ENCODE measurements at places on chromosomes 13 and 19.

- DNase-seq: no peak
These were observed 84.3 kb downstream of the NUFIP1 start for GRCh38 chr13:44904967-44905366.

DNA sequence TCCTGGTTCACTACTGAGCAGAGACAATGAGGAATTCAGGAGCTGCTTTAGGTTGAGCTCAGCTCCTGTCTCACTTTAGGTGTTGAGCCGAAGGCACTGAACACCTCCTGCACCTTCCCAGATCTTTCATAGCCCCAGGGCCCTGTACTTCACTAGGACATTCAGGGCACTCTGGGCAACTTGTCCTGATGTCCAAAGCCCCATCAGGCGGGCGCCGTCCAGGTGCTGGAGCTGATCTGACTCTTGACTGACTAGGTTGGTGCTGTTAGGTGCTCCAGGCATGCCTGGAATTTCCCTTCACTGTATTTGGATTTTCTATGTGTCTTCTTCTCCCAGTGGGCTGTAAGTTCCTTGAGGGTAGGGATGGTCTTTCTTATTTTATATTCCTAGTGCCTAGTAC lies 48.4 kb upstream of the CNMD start:
- DNase-seq: no peak

GRCh38 chr13:51557438-51557837 lies 26.8 kb upstream of the WDFY2 start:
- no peak for DNase-seq

- DNase-seq: no peak
These were observed 65.4 kb downstream of the TUBGCP3 start for GRCh38 chr13:112522578-112522977.

- DNase-seq: peak; percentile 71
These were observed 67.7 kb downstream of the ALOX5AP start for GRCh38 chr13:30802953-30803478.

DNA sequence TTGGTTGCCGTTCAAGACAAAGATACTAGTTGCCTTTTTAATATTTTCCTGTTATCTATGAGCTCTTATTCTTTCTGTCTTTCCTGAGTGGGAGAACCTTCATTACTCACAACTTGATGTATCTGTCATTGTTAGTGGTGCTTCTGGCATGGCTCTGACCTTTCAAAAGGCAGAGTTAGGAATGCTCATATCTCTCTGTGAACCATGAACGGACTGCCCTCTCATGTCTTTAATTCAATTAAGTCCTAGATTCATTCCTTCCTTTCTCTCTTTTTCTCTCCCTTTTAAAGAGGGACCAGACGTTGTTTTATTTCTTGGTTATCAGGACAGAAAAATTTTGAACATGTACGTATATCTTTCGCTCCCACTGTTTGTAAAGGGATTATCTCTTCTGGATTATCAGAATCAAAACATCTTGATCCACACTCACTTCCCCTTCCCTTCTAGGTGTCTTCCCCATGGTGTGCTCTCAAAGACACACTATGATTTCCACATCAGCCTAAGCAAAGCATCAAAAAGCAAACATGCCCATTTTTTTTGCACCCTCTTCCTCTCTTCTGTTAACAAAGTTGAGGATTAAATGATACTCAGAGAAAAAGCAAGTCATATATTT lies 90.3 kb downstream of the LRCH1 start:
- DNase-seq: no peak

DNA sequence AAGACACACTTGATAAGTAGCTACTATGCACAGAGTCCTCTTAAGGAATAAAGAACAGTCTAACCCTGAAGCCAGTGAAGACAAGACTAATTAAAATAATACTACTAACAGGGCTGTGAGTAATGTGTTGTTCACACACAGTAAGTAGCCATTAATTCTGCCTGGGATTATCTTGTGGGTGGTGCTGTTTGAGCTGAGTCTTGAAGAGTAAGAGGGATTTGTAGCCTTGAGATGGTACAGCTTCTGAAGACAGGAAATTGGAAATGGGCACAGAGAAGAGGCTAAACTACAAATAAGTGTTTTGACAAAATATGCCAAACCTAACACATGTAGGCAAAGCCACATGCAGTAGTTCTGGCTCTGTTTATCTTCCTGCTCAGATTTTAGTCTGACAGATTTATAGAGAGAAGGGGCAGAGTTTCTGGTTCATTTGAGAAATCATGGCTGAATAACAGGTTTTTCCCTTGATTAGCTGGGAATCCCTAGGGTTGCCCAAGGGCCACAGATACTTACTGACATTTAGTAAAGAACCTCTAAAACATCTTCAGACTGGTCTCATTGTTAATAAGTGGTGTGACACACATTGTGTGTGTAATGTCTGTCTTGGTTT lies 38.0 kb downstream of the ITGBL1 start:
- no peak for DNase-seq

- DNase-seq: no peak
These were observed 1279.8 kb upstream of the PCDH9 start for GRCh38 chr13:68509734-68510621.

- no peak for DNase-seq
These were observed 112.6 kb downstream of the KCNRG start for GRCh38 chr13:50127726-50128291.

GRCh38 chr19:33289261-33289660 lies 13.1 kb downstream of the CEBPA start:
- DNase-seq: no peak

GRCh38 chr13:97387890-97388289 lies 46.1 kb upstream of the RAP2A start:
- no peak for DNase-seq

DNA sequence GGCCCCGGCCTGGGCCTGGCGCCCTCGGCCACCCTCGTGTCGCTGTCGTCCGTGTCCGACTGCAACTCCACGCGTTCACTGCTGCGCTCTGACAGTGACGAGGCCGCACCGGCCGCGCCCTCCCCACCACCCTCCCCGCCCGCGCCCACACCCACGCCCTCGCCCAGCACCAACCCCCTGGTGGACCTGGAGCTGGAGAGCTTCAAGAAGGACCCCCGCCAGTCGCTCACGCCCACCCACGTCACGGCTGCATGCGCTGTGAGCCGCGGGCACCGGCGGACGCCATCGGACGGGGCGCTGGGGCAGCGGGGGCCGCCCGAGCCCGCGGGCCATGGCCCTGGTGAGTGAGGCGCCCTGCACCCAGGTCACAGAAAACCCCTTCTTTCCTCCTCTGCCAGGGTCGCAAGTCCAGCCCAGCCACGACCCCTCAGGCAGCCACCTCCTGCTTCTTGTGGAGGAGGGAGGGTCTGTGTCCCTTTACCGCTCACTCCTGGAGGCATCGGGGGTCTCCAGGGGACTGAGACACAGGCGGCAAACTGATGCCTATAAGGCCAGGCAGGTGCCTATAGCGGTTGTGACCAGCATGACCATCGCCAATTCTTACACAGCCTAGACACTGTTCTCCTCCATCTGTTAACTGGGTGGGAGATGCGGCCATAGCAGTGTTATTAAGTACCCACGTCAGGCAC lies 4.2 kb downstream of the TTC9B start:
- no peak for DNase-seq

GRCh38 chr13:79196366-79196765 lies 209.7 kb downstream of the RBM26 start:
- DNase-seq: no peak

DNA sequence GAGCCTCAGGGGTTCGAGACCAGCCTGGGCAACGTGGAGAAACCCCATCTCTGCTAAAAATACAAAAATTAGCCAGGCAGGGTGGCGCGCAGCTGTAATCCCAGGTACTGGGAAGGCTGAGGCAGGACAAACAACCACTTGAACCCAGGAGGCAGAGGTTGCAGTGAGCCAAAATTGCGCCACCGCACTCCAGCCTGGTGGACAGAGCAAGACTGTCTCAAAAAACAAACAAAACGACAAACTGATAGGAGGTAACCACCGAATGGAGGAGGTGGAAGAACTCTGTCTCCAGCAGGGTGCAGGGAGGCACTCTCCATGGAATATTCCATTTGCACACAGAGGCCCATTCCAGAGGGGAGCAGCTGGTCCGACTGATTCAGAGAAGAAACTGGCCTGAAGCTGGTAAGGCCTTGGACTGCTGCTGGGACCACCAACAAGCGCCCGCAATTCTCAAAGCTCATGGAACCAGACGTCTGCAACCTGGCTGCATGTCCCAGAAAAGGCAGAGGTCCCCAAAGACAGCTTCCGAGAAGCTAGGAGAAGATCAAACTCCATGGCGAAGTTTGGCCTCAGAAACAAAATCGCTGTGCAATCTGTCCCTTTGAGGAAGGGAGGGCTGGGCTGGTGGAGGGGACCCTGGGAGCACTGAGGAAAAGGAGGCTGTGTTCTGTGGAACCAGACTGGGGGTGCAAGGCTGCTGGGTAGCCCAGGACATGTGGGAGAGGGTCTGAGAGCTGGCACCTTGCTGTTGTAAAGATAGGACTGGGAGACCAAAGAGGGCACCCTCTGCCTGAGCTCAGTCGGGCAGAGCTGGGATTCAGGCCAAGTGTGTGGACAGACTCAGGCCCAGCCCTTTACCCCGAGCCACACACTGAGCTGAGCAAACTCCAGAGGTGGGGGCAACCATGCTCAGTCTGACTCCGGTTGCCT lies 35.2 kb downstream of the SLC25A42 start:
- DNase-seq: no peak

- DNase-seq: no peak
These were observed 326.1 kb upstream of the TSHZ3 start for GRCh38 chr19:31675193-31675913.

- DNase-seq: no peak
These were observed 15.3 kb downstream of the DYRK1B start for GRCh38 chr19:39818626-39819097.

DNA sequence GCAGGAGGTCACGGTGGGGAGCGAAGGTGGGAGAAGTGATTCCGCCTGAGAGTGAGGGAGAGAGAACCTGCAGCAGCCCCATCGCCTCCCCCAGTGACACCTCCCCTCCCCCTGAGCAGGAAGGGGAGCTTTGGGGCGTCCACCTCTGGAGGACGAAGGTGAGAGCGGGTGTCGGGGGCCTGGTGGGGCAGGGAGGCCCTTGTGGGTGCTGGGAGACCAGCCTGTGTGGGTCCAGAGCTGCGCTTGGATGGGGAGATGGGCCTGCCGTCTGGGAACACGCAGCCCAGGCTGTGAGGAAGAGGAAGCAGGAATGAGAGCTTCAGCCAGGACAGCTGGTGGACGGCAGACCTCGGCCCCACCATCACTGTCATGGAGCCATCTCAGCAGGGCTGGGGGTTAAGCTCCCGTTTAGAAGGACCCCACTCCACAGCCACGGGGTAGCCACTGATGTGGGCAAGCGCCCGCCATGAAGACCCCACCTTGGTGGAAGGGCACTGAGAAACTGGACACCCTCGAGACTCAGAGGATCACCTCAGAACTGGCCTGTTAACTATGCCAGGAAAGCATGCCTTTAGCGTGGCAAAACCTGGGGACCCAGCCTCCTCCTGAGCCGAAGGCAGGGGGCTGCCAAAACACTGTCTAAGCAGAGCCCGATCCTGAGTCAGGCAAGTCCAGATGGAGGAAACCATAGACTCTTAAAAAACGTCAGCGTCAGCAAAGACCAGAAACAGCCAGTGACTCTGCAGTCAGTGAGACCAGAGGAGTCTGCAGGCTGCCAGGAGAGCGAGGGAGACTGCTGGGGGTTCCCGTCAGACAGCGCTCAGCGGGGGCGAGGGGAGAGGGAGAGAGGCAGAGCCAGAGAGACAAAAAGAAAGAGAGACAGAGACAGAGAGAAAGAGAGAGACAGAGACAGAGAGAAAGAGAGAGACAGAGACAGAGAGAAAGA lies 6.4 kb upstream of the PROZ start:
- DNase-seq: no peak

GRCh38 chr13:40624383-40624782 lies 42.1 kb downstream of the FOXO1 start:
- no peak for DNase-seq

GRCh38 chr13:51502153-51502651 lies 49.4 kb upstream of the INTS6 start:
- DNase-seq: no peak

GRCh38 chr13:77548095-77548494 lies 12.6 kb downstream of the SCEL start:
- DNase-seq: no peak
